ENCODE measurements at places on chromosomes 3 and 15.

DNA sequence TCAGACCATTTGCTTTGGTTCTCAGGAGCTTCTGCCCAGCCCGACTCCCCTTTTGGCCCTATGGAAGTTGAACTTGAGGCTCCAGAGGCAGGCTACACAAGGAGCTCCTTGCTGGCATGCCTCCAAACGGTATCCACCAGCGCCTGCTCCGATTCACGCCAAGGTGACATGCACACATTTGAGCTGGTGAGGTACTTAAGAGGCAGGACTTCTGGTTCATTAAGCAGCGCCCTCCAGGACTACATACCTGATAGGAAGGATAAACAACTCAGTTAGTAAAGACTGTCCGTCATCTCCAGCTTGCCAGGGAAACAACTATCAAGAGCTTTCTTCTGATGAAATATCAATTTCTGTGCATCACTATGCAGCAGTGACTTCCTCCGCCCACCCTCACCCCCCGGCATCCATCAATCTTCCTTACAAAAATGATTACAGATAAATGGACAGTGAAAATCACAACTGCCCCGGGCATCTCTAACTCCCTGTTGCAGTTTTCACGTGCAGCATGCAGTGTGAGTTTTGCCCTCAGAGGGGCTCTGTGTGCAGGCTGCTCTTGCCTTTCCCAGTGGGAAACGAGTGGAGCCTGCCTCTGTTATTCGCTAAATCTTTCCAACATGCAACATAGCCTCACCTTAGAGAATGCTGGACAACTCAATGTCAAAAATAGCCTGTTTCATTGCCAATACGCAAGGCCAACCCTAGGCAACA is 122.9 kb downstream of the ARRDC4 start:
- no peak for DNase-seq

DNA sequence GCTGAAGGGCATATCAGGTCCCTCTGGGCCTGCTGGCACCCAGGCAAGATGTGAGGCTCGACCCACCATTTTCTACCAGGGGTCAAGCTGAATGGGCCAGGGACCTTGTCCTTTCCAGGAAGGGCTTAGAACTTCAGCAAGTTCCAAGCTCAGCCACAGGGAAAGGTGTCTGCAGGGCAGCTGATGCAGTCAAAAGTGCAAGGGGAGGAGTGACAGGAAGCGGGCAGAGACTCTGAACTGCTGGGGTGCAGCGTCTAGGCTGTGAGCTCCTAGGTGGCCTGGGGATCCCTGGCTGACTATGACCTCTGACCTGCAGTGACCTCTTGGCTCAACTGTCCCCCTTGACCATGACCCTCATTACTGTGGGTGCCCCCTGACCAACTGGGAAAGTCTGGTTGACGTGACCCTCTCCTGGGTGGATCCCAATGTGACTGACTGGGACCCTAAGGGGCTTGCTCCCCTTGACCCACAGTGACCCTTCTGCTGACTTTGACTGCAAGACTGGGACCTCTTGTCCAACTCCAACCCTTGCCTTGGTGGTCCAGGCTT is 14.4 kb upstream of the SEC13 start:
- no peak for DNase-seq

DNA sequence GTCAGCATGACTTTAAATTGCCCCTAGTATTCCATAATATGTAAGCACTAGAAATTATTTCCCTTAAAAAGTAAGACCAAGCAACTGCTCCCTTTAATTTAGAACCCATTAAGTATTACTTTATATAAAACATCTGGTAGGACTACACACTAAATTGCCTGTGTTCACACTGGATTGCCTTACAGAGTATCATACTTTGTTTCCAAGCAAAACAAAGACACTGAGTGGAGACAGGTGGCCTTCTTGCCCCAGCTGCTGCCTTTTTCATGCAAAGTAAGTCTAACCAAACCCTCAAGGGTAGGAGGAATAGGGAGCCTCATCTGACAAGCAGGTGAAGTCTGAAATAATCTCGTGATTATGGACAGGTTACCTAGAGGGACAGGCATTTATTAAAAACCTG is 87.3 kb downstream of the PEX5L start:
- DNase-seq = no peak

DNA sequence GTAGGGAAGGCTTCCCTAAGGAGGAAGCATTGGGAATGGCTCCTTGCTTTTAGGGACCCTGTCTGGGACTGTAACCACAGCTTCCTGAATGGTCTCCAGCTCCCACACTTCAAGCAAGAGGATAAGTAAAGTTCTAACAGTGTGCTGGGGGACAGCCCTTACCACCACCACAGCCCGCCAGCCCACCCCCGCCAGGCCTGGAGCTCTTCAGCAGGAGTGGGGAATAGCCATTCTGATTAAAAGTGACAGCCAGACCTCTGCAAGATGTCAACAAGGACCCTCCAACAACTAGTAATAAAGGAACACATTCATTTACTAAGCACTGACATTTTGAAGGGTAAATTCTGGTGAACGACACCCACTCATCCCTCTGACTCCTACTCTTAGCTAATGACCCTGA is 49.4 kb downstream of the CPN2 start:
- DNase-seq = no peak

DNA sequence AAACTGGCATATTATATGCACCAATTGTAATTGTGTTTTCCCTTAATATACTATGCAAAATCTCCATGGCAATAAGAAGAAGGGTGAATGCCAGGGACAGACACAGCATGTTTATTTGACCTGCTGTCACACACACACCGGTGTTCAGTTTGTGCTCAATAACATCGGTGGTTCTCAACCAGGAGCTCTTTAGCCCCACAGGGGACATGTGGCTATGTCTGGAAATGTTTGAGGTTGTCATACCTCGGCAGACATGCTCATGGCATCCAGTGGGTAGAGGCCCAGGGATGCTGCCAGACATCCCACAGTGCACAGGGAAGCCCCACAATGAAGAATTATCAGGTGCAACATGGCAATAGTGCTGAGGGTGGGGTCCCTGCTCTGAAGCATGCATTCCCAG is 38.2 kb downstream of the GLB1 start:
- DNase-seq = no peak

- no peak for DNase-seq
These were observed 2.3 kb upstream of the UACA start for GRCh38 chr15:70765504-70766281.

DNA sequence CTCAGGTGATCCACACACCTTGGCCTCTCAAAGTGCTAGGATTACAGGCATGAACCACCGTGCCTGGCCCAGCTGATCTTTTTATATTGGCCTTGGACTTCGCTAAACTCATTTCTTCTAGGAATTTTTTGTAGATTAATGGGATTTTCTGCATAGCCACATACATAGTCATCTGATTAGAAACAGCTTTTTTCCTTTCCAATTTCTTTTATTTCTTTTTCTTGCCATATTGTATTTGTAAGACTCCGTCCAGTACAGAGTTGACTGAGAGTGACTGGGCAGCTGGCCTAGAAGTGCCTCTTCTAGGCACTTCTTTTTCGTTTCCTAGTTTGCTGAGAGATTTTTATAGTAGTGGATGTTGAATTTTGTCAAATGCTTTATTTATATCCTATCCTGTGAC is 37.4 kb downstream of the ARIH1 start:
- no peak for DNase-seq

DNA sequence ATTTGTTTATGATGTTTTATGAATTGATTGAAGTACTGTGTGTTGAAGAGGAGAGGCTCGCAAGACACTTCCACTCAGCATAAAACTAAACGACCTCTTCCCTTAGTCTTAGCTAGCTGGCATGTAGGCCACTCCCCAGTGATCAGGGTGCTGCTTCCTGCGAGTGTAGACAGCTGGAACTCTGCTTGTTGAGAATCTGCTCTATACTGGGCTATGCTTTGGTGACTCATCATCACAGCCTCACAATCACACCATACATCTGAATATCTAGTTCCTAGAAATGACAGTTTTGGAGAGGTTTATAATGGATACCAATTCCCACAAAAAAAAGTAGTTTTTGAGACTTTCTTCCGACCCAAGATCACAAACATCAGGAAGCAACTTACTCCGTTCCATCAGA is 1.5 kb upstream of the SLC24A5 start:
- no peak for DNase-seq

GRCh38 chr15:71658827-71659729 is 151.3 kb upstream of the NR2E3 start:
- no peak for DNase-seq

DNA sequence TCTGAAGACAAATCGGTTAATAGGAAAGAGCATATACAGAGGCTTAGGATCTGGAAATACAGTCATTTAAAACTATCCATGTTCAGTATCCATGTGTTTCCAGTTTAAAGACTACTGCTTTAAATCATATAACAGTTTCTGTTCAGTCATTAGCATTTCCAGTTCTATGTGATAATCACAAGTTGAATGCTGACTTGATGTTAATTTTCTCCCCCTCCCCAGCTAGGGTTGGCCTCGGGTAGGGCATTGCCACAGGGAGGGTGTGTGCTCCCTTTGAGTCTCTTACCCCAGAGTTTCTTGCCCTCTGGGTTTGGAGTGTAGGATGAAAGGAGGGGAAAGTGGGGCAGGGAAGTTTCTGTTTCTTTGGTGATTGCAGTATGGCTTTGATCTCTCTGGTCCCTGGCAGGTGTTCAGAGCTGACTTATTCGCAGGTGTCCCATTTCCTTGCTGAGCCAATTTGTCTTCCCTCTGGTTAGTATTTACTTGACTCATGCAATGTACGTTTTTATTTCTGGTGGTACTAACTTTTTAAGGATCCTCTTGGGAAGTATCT is 86.3 kb downstream of the SH3GL3 start:
- DNase-seq = no peak

All from mucosa of gallbladder (tissue), 1 donor.